Vagina (tissue), 2 donors: ENCODE measurements at places on chromosomes 1 and 21.

DNA sequence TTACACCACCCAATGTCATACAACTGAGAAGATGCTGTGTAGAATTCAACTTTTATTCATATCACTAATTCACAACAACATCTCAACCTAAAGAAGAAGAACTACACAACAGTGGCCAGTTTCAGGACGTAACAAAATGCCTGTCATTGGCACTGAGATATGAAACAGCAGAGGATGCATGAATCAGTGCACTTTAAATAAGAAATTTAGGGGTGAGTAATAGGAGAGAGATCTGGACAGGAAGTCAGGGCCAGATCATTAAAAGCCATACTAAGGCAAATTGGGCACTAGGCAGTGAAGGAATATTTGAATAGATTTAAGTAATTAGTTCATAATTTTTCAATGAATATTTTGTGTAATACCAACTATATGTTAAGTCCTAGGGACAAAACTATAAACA lies 510.5 kb downstream of the PLPP3 start:
- DNase-seq = no peak

GRCh38 chr1:230271300-230272035 lies 154.7 kb downstream of the PGBD5 start:
- no peak for DNase-seq

DNA sequence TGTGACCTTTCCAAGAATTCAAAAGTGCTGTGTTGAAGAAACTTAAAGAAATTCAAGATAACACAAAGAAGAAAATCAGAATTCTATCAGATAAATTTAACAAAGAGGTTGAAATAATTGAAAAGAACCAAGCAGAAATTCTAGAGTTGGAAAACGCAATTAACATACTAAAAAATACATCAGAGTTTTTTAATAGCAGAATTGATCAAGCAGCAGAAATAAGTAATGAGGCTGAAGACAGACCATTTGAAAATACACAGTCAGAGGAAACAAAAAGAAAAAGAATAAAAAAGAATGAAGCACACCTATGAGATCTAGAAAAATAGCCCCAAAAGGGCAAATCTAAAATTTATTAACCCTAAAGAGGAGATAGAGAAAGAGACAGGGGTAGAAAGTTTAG lies 218.1 kb upstream of the KAZN start:
- DNase-seq = no peak

DNA sequence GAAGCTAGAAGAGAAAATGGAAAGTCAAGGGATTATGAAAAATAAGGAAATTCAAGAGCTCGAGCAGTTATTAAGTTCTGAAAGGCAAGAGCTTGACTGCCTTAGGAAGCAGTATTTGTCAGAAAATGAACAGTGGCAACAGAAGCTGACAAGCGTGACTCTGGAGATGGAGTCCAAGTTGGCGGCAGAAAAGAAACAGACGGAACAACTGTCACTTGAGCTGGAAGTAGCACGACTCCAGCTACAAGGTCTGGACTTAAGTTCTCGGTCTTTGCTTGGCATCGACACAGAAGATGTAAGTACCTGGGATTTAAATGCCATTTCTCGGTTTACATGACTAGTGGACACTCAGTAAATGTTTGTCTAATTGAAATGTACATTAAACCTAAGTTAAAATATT lies 40.0 kb downstream of the CENPF start:
- DNase-seq = no peak

DNA sequence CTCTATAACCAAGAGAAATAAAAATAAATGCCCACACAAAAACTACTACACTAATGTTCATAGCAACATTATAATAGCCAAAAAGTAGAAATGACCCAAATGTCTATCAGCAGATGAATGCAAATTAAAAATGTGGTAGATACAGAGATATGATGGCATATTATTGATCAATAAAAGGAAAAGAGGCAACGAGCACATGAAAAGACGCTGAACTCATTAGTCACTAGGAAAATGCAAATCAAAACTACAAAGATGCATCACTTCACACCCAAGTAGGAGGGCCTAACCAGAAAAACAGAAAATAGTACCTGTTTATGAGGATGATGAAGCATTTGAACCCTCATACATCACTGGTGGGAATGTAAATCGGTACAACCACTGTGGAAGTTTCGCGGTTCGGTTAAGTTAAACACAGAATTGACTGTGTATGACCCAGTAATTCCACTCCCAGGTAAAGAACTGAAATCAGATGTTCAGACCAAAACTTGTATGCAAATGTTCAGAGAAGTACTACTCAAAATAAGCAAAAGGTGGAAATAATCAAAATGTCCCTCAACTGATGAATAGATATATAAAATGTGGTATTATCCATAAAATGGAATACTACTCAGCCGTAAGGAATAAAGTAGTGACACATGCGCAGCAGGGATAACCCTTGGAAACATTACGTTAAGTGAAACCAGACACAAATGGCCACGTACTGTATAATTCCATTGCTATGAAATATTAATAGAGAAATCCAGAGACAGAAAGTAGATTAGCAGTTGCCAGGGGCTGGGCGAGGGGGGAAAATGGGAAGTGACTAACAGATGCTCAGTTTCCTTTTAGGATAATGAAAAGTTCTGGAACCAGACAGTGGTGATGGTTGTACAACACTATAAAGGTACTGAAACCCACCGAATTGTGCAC lies 3.1 kb downstream of the USP48 start:
- no peak for DNase-seq
